ENCODE measurements at places on chromosomes 2 and 18. TPM values are rescaled to one million over a fixed set of nuclear protein-coding genes. Genes with fewer than 3 reads are reported as not detected.

DNA sequence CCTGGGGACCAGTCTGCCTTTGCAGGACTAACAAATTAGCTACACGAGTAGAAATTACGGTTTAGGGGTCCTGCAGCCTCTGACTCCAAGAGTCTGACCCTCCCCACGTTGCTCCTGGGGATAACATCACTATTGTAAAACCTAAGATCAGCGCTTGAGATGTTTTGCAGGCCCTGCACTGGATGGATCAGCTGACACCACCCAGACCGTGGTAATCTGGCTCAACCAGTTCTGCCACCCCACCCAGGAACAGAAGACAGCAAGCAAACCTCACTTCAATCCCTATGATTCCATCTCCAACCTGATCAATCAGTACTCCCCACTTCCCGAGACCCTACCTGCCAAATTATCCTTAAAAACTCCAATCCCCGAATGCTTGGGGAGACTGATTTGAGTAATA is 31.7 kb downstream of the NGEF start:
- DNase-seq, result no peak

- no peak for DNase-seq
Measured at GRCh38 chr2:39838589-39838988, 59.5 kb upstream of the THUMPD2 start.

GRCh38 chr2:200863782-200864175 is 679 bp downstream of the CLK1 start:
- no peak for DNase-seq

Gene IL1RL2
- polyA plus RNA-seq, result 0.74 TPM

GRCh38 chr2:150404147-150404546 is 83.3 kb downstream of the RND3 start:
- DNase-seq, result no peak

DNA sequence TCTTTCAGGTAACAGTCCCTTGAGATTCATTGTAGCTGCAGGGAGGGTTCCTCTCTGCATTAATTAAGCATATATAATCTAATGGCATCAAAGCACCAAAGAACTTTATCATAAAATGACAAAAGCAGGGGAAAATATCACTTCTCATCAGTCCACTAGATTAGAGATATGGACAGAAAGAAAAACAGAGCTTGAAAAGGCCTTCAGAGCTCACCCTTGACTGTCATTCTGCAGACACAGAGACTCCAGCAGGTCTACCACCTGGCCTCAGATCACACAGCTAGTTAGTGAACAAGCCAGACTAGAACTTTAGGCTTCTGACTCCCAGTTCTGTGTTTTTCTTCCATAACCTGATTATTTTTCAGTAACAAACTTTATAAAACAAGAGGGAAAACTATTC is 88.5 kb downstream of the FIGN start:
- no peak for DNase-seq

- no peak for DNase-seq
Measured at GRCh38 chr2:29013057-29013780, 32.1 kb downstream of the TOGARAM2 start.

Gene CLEC4F
- polyA plus RNA-seq, result 0.04 TPM
